ENCODE measurements at places on chromosomes 1 and 21.

DNA sequence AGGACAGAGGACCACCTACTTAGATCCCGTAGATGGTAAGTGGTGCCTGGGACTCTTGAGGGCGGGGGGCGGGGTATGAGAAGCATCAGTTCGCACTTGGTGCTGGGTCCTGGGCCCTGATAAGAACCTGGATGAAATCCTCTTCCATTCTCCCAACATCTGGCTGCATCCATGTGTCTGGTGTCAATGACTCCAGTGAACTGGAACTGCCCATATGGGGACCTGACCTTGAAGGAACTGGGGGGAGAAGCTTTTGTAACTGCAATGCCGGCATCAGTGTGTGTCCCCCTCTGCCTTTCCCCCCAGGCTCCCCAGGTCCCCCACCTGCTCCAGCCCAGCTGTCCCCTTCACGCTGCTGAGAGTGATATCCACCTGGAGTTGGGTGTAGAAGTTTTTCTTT lies 49.7 kb upstream of the EPB41 start:
- no peak for DNase-seq

- peak; percentile 64 for DNase-seq
Measured at GRCh38 chr1:110130989-110131388, 18.7 kb downstream of the UBL4B start.

DNA sequence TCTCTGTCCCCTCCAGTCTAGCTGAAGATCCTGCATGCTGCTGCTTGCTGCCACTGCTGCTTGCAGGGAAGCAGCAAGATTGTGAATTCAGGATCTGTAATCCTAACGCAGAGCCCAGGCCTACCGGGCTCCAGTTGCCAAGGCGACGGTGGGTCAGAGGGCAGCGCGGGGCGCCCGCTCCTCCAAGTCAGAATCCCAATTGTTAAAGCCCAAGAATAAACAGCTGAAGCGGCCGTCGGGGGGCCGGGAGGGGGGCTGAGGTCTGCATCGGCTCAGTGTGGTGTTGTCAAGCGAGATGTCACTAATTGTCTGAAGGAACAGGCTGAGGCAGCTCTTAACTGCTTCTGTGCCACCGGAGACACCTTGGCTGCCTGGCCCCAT lies 36.8 kb downstream of the AHDC1 start:
- DNase-seq: no peak

- no peak for DNase-seq
Measured at GRCh38 chr1:39282537-39283216, 78.2 kb downstream of the MACF1 start.

DNA sequence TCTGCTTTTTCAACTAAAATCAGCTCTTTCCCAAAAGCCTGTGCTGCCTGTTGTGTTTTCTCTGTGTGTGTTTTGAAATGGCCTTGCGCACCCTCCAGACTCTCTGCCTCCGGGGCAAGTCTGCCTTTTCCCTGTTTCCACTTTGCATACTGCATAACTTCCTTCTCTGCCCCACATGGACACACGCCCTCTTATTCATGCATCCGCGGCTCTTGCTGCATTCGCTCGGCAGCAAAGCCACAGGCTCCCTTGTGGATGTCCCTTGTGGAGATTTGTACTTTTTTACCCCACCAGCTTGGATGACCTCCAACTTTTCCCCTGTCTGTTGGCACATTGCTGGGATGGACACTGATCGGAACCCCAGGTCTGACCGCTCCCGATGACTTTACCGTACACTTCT lies 147.6 kb downstream of the ADSS2 start:
- no peak for DNase-seq

- no peak for DNase-seq
Measured at GRCh38 chr1:201630582-201630981, 91.7 kb downstream of the NAV1 start.

DNA sequence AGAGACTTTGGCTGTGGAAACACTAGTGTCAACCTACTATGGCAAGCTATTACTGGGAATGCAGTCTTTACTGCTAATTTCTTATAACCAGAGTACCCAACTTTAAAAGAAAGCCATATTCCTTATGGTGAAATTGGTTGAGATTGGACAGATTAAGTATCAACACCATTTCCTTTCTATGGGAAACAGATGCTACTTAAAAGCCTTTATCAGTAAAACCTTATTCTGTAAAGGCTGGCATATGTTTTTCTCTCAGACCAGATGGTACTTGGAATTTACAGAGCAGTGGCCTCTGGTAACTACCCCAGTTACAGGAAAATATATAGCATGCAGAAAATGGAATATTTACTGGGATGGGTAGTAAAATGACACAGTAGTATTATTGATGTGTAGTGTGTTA lies 18.8 kb downstream of the IFI44 start:
- no peak for DNase-seq

- no peak for DNase-seq
Measured at GRCh38 chr1:68210829-68211228, 21.5 kb downstream of the WLS start.

DNA sequence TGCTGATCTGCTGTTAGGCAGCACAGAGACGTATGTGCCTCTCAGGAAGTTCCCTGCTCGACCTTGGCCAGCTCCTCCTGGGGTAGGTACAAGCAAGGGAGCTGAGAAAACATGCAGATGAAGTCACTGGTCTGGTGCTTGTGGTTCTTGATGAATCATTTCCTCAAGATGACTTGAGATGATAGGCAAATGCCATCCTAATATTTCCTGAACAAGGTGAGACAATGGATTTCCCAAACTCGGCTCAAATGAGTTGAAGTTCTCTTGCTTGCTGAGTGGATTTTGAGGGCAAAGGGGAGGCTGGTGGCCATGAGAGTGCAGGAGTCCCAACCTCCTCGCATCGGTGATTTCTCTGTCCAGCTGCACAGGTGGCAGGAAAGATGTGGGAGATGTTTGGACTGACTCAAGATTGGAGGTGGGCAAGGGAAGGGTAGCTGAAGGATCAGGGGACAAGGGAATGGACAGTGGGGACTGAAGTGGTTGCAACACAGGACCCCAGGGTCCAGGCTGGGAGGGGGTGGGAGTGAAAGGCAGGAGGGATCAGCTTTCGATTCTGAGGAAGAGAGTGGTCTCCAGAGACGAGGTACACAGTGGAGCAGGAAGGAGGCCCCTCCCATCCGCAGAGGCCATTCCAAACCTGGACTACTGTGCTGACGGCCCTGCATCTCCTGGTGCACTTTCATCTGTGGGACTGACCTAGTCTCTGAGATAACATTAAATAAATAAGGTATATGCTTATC lies 63.9 kb downstream of the CAPN2 start:
- DNase-seq: no peak

DNA sequence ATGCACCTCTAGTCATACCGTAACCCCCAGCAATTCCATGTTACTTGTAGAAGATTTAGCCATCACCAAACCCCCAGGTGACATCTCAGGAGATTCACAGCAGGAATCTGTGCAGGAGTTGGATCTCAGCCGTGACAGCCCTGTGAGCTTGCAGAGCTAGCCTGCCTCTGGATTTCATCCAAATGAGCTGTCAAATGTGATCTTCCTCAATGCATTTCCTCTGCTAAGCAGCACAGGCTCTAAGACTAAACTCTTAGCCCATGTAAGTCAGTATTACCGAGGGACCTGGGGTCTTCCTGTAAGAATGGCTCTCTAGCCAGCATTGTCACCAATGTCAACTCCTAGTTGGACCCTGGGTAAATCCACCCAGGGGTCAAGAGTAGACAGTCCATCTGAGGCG lies 41.7 kb downstream of the UMODL1 start:
- no peak for DNase-seq

Data from NCI-H2029 (cell line).